Activated naive CD4-positive, alpha-beta T cell (primary cell): ENCODE measurements at places on chromosomes 5 and 9.

- DNase-seq: no peak
Observed at GRCh38 chr5:177430140-177430951, 3.9 kb downstream of the GRK6 start.

DNA sequence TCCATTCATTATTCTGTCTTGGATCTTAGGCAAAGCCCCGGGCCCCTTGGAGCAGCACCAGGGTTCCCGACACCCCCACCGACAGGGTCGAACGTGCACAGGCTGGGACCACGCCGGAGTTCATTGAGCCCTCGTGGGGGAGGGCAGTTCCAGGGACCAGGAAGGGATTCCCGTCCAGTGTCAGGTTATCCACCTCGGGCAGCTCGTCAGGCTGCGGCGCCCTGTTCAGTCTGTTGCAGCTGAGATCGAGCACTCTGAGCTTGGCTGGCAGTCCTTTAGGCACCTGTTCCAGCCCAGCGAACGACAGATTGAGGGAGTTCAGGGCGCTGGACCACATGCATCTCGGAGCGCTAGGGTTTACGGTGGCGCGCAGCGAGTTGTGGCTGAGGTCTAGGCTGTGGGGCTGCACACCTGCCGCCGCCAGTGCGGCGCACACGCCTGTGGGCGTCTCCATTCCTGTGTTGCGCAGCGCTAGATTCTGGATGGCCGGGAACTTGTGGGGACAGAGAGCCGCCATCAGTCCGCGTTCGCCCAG is 1.1 kb downstream of the CD14 start:
- DNase-seq: no peak

- DNase-seq: no peak
Observed at GRCh38 chr5:95384485-95385213, 6.5 kb upstream of the FAM81B start.

DNA sequence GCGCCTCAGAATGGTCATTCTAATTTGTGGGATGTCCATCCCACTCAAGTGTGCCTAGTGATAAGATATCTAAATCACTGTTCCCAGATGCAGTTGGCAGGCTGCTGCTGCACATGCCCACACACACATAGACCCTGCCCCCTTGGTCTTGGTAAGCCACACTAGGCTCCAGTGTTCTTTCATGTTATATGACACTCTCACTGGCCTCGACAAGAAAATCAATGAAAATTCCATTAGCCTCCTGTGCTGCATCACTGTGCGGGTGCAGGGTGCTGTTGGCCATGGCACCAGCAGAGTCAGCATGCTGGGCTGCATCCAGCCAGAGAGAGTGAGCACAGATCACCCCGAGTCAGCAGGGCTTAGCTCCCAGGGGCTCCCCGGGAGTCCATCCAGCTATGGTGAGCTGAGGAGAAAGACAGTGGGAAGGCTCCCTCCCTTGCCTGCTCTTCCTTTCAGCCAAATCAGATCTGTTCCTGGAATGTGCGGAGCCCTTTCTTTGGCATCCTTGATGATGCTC is 59.9 kb downstream of the ABLIM3 start:
- no peak for DNase-seq

- no peak for DNase-seq
Observed at GRCh38 chr9:131539223-131539923, 6.0 kb upstream of the PRRT1B start.

GRCh38 chr9:4086119-4087090 is 213.5 kb downstream of the GLIS3 start:
- no peak for DNase-seq

DNA sequence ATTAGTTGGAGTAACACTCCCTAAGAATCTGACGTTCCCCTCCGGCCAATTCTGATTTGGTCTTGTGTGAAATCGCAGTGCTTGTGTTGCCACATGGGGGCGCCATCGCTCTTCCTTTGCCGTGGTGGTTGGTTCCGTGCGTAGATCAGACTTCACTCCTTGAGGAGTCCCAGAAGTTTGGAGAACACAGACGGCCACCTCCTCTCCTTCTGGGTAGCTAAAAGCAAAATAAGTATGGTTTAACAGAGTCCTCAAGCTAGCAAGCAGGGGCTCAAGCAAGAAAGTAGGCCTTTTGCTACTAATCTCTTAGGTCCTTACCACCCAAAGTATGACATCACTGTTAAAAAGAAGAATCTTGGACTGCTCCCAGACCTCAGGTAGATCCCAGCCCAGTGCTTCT is 59.5 kb downstream of the HSPA4 start:
- peak; percentile 61 for DNase-seq

GRCh38 chr9:37144762-37145161 is 24.4 kb downstream of the ZCCHC7 start:
- no peak for DNase-seq

- no peak for DNase-seq
Observed at GRCh38 chr9:126938327-126938726, 23.7 kb downstream of the RALGPS1 start.

GRCh38 chr5:97118261-97119006 is 24.0 kb downstream of the LIX1 start:
- no peak for DNase-seq
